ENCODE measurements at places on chromosomes 4 and X.

- no peak for DNase-seq
Observed at GRCh38 chrX:71439420-71439819, 73.3 kb downstream of the TAF1 start.

DNA sequence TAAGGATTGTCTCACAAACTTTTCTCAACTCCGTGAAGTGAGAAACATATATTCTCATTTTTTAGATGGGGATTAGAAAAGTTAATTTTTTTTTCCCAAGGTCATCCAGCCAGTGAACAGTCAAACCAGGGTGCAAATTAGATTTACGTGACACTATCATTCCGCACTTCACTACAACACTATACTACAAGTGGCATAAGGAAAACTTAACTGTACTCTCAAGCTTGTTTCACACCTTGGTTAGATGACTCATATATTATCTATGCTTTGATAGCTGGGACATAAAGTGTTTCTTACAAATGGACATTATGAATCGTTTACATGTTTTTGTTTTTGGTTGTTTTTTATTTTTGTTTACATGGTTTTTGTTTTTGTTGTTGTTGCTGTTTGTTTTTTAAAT, 525.7 kb downstream of the PPARGC1A start:
- no peak for DNase-seq

GRCh38 chrX:31483336-31483735, 411.5 kb upstream of the FTHL17 start:
- DNase-seq: no peak

GRCh38 chrX:13412208-13412600, 92.4 kb upstream of the ATXN3L start:
- DNase-seq: no peak

DNA sequence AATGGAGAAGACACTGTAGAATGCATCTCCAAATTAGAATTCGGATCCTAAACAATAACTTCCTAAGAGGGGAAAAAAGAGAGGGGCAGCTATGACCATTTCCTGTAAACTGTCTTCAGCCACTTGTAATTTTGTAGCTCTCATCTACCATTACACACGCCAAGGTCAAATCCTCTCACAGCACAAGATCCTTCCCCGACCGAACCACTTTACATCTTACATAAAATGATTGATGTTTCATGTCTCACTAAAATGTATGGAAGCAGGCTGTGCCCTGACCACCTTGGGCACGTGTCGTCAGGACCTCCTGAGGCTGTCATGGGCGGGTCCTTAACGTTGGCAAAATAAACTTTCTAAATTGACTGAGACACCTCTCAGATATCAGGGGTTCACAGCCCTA, 24.1 kb upstream of the PBDC1 start:
- no peak for DNase-seq

DNA sequence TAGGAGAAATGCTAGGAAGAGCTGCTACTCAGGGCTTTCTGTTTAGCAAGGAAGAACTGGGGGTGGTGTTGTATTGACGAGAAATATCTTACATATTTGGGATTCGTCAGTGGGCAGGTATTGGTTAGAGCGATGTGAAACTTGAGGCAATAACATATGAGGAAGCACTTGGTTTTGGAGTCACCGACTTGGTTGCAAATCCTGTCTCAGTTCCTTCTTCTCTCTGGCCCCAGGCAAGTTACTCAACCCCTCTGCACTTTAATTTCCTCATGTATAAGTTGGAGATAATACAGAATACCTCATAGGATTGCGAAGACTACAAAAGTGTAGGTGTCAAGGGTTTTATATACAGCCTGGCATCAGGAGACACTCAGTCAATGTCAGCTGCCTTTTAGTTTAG, 34.1 kb downstream of the GPAT3 start:
- DNase-seq: no peak

DNA sequence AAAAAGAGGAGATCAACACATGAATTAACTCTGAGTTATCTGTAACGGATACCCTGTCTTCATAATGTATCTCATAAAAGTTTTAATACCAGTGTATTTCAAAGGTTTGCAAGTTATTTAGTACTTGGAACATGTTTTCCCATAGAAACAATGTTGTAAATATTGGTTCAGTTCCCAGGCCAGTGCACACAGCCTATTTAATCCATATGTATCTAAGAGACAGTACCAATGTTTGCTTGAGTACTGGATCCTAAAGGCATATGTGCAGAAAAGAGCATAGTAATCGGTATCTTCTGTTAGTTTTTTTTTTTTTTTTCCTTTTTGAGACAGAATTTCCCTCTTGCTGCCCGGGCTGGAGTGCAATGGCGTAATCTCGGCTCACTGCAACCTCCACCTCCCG, 46.1 kb downstream of the SLIT2 start:
- DNase-seq: no peak

DNA sequence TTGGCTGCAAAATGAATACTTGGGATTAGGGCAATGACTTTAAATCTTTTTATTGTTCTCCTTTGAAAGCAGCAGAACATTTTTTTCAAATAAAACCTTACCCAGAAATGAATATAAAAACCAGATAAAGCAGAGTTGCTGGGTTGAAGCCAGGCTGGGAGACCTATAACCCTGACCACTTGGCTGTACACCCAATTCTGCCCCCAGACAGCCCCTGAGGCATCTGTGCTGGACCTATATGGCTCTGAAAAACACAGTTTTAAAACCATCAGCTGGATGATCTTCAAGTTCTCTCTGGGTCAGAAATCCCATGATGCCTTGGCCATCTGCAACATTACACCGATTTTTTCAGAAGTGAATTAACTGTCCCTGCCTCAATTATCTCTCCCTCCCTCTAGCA, 23.7 kb upstream of the GLRA2 start:
- DNase-seq: no peak

DNA sequence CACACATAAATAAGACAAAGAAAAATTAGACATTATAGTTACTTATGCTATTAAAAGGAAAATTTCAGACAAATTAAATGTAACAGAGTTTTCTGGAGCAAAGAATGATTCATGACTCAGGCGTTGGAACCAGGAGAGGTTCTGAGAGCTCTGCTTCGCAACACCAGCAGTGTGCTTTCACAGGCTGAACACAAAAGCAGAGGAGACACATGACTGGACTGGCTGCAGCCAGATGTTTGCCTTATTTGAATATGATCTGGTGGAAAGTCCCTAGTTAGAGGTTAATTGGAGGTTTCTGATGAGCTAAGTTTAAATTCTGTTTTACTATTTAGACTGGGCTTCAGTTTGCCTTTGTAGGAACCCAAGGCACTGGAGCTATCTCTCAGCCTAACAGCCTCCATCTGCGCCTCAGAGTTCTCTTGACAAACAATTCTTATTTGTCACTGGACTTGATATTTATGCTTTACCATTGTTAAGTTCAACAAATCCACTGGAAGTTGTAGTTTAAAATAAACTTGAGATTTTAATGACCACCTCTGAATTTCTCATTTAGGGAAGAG, 16.2 kb downstream of the BOD1L1 start:
- no peak for DNase-seq

GRCh38 chr4:6714954-6715353, 1.0 kb upstream of the BLOC1S4 start:
- no peak for DNase-seq

DNA sequence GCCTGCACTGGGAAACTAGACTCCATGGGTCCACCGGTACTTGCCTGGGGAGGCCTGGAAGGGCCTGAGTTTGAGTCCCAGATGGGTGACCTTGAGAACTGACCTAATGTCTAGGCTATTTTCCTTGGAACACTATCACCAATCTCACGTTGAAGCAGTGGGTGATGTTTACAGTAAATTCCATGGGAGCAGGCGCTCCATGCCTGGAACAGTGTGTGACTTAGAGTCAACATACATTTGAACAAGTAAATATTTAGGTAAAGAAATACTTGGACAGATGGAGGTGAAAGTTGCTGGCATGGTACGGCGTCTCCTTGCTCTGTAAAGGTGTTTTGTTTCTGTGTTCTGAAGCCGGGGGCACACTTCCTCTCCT, 47.5 kb downstream of the TBC1D14 start:
- no peak for DNase-seq

- peak; percentile 77 for DNase-seq
Observed at GRCh38 chr4:140296335-140297220, 76.9 kb upstream of the SCOC start.

GRCh38 chr4:38814386-38814785, 9.8 kb upstream of the TLR1 start:
- no peak for DNase-seq

GRCh38 chr4:24671849-24672248, 87.5 kb upstream of the DHX15 start:
- no peak for DNase-seq

DNA sequence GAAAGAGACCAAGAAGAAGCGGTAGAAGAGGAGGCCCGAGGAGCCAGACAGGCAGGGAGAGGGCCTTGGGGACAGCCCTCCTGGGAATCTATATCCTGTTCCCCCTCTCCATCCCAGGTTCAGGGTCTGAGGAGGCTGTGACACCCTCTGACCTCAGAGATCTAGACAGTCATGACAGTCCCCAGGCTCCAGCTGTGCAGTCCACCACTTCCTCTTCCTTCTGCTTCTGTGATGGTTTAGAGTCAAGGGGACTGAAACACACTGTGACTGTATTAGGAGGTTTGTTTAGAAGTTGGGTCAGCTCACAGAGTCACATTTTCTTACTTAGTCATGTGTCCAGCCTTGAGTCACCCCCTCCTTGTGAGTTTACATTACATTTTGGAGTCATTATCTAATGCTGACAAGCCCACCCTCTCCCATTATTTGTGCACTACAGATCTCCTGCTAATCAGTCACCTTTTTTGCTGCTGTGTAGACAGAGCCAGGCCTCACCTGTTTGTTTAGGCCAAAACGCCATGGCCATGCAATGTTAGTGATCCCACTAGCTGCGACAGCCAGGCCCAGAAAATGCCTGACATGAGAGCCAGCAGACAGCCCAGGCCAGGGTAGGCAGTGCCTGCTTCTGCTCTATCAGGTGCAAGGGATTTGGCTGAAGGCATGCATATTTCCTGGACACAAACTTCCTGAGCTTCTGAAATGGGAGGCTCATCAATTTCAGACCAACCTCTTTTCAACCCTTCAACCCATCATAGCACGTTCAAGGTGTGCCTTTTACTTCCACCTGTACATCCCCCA, 26.0 kb downstream of the MANBA start:
- no peak for DNase-seq

DNA sequence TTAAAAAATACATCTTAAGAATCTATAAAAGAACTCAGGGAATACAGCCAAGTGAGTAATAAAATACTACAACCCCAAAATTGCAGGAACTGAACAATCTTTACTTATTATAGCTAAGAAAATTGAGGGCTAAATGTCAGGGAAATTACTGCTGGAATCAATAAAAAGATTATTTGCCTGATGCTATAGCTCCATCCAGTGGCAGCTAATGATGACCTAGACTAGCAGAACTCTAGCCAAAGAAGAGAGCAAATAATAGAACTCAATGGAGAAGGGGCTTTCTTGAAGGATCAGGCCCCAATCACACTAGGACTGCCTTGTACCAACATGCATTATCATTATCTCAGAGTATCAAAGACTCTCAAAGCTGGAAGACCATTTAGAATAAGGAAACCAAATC, 85.0 kb upstream of the FAM241A start:
- no peak for DNase-seq

DNA sequence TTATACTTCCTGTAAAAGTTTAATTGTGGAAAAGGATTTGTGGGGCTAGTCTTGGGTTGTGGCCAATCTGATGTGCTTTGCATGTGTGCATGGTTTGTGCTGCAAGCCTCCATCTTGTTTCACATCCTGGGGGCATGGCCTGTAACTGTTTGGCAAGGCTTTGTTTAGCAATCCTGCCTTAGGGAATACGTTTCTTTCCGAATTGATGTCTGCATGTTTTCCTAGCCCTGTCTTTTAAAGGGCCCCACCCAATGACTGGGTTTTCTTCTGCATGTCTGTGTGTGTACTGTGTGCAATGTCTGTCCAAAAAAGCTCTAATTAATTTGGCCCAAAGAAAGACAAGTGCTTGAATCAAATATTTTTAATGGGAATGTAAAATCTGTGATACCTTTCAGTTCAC, 74.6 kb upstream of the MID1IP1 start:
- peak; percentile 6 for DNase-seq

DNA sequence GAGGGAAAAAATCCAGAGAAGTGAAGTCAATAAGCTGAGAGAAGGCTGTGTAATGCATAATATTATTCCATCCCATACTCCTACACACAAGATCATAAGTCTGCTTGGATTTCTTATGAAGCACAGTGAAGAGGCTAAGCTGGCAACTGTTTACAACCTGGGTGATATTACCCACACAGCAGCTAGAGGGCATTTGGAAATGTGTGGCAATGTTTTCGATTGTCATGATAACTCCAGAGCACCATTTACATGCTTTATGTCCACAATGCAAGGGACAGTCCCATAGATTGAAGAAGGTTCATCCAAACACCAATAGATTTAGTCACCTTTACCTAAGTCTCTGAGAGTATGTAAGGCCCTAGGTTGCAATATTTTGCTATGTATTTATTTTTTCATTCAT, 412.2 kb downstream of the PPP3CA start:
- DNase-seq: no peak

- no peak for DNase-seq
Observed at GRCh38 chr4:40055511-40055862, 1.2 kb upstream of the N4BP2 start.

GRCh38 chr4:146134761-146135445, 40.6 kb upstream of the LSM6 start:
- DNase-seq: peak; percentile 9

DNA sequence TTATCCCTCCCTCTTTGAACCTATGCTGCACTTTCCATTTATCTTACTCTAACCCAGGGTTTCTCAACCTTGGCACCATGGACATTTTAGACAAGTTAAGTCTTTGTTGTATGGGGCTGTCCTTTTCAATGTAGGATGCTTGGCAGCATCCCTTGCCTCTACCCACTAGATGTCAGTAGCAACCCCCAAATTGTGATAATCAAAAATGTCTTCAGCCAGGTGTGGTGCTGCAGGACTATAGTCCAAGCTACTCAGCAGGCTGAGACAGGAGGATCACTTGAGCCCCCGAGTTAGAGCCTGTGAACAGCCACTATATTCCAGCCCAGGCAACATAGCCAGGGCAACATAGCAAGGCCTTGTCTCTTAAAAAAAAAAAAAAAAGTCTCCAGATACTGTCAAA, 7.0 kb downstream of the LRCH2 start:
- DNase-seq: no peak

DNA sequence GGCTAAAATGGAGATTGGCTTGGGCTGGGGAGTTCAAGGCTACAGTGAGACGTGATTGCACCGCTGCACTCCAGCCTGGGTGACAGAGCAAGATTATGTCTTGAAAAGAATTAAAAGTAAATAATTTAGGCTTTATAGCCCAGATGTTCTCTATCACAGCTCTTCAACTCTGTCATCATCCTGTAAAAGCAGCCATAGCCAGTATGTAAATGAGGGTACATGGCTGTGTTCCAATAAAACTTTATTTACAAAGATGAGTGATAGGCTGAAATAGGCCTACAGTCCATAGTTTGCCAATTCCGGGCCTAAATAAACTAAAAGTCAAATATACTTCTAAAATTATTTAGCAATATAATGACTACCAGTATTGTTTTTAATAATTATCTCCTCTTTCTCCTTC, 9.2 kb downstream of the RRH start:
- no peak for DNase-seq

GRCh38 chr4:17126321-17126966, 228.0 kb upstream of the LDB2 start:
- no peak for DNase-seq
